BJ (cell line): ENCODE measurements at places on chromosomes 5 and 9.

GRCh38 chr9:1042466-1042865, 7.7 kb upstream of the DMRT2 start:
- no peak for DNase-seq

DNA sequence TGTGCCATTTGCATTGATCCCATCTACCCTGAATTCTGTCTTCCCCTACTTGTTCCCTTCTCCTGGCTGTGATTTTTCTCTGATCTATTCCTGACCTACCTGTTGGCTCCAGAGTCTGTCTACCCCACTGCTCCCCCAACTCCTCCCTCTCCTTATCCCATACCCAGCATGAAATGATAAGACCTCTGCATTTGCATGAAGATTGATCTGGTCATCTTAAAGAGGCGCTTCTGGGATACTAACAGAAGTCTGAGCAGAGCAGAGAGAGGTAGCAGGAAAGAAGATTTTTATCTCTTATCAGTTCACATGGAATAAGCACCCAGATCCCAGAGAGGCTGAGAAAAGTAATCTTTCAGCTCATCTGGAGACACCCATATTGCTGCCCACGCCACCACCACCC, 18.3 kb upstream of the GLIPR2 start:
- no peak for DNase-seq

- no peak for DNase-seq
Measured at GRCh38 chr5:159052401-159053011, 47.2 kb downstream of the EBF1 start.

- no peak for DNase-seq
Measured at GRCh38 chr5:150444770-150445169, 4.8 kb downstream of the RPS14 start.

DNA sequence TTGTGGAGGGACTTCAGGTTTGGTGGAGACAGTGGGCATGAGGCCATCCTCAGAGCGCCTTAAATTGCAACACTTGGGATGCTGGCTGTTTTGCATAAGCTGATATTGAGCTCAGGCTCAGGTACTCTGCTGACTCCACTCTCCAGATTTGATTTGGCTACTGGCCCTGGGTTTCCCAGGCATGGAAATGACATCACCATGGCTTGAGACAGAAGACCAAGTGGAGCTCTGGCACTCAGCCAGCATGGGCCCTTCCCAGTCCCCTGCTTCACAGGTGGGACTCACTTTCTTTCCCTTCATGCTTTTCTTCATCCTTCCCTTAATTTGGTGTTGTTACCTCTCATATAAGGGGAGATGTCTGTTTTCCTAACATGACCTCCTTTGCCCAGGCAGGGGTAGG, 72.0 kb upstream of the IL12B start:
- no peak for DNase-seq

- no peak for DNase-seq
Measured at GRCh38 chr9:106400170-106400569, 462.8 kb upstream of the ZNF462 start.

DNA sequence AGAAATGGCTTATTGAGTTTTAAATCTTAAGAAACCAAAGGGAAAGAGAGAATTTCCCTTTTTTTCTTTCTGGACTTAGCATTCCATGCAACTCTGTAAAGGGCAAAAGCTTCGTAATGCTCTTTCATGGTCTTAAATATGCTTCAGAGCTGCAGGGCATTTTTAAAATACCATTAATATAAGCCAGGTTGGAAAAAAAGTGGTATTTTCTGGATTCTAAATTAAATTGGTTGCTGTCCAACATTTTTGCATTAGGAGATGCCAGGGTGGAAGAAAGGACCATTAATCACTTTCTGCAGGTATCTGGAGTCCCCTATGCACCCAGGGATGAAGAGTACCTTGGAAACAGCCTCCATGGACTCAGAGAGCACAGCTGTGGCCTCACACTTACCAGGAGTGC, 215.1 kb upstream of the DAPK1 start:
- DNase-seq: no peak

- DNase-seq: no peak
Measured at GRCh38 chr5:139571966-139572365, 10.8 kb downstream of the UBE2D2 start.

GRCh38 chr5:16885635-16886365, 50.3 kb downstream of the MYO10 start:
- no peak for DNase-seq

DNA sequence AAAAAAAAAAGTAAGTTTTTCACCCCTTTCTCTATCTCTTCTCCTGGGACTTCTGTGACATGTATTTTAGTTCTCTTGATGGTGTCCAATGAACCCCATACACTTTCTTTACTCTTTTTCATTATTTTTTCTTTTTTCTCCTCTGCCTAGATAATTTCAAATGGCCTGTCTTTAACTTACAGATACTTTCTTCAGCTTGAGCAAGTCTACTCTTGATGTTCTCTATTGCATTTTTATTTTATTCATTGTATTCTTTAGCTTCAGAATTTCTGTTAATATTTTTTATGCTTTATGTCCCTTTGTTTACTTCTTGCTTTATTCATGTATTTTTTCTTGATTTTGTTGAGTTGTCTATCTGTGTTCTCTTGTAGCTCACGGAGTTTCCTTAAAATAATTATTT, 32.5 kb upstream of the FAM120A start:
- DNase-seq: no peak

GRCh38 chr9:106020186-106020585, 325.8 kb downstream of the TMEM38B start:
- no peak for DNase-seq

- DNase-seq: no peak
Measured at GRCh38 chr5:8098081-8098480, 229.1 kb downstream of the MTRR start.

DNA sequence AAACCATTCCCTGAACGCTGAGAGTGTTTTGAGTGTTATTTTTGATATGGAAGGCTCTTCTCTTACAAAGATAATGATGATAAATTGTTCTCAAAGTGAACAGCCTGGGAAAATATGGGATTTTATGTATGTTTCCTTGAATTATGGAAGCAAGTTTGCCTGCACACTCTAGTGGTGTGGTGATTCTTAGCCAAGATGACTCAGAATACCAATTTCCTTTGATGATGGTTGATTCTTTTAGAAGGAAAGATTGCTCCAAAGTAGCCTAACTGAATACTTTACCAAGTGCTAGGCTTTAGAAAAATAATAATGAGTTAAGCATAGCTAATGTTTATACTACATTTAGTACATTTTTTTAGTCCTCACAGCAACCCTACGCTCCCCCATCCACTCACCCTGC, 243.4 kb downstream of the EBF1 start:
- DNase-seq: no peak

GRCh38 chr5:109784687-109785086, 95.0 kb downstream of the MAN2A1 start:
- DNase-seq: no peak

DNA sequence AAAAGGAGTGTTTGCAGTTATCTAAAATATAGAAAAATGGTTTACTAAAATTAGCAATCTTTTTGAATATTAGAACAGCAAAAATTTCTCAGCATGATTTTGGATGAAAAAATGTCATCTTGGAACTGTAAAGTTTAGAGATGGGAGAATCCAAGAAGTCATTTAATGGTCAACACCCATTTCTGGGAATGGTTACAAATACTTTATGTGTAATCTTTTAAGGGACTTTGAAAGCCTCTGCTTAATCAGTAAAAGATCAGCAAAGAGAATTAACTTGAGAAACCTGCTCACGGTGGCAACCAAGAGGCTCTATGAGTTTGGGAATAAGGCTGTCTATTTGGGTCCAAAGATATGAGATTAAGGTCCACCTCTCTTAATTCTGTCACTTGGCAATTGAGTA, 13.0 kb downstream of the C1QTNF3 start:
- no peak for DNase-seq

- DNase-seq: no peak
Measured at GRCh38 chr5:19903611-19904010, 84.4 kb downstream of the CDH18 start.

DNA sequence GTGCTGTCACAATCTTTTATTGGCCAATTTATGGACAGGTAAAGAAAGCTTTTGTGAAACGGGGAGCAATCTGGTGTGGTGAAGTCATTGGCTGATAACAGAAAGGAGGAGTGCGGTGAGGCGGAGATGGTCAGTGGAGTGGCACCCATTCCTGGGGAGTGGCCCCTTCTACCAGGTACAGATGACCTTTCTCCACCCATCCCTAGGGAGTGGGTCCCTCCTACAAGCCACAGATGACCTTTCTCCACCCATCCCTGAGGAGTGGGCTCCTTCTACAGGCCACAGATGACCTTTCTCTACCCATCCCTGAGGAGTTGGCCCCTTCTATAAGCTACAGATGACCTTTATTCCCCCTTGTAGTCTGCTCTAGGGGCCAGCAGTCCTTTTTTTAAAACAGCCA, 267.6 kb upstream of the IRX2 start:
- DNase-seq: no peak

DNA sequence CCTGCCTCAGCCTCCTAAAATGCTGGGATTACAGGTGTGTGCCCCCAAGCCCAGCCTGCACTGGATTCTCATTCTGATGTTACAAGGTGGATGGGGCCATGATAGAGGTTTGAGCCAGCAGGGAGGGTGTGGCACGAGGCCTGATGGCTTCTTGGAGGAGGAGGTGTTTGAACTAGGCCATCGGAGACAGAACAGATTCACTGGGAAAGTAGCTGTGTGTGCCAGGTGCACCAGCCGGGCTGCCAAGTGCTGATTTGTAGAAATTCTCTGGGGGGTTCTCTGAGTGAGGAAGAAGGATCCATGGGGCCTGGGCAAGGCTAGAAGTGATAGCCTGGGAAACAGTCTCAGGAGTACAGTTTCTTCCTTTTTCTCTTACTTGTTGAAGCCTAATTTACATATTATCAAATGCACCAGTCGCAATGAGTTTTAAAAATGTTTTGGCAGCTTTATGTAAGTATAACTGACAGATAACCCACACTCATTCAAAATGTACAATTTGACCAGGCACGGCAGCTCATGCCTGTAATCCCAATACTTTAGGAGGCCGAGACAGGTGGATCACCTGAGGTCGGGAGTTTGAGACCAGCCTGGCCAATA, 31.1 kb upstream of the STXBP1 start:
- no peak for DNase-seq

DNA sequence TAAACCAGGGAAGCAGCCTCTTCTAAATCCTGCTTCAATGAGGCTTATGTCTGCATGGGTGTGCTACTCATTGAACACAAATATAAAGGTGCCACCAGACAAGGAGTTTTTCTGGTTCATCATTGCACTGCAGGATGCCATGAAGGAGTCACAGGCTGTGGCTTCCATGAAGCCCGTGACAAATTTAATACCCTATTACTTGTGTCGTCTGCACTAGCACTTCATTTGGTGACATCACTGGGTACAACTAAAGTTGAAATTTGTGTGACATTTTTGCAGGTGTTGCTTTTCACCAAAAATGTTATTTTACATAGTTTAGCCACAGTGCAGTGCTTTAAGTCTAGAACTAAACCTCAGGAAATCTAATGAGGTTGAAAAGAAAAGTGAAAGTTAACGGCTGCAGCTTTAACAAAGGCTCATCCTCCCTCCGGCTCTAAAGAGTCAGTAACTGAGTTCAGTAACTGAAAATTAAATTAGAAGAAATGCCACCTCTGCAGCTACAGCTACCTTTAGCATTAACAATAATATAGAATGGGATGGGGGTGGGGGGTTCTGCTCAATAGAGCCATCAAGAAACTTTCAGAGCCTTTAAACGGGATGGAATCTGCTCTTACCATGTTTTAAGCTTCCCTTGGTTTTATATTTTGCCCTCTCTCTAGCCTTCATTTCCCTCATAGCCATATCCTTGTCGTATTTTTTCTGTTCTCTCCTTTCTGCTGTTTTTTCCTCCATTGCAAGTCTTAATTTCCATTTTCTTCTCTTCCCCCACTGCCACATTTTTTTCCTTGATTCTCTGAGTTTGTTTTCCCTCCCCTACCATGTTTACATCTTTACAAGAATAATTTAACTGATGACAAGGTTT, 233.8 kb upstream of the TMEM161B start:
- no peak for DNase-seq
